ENCODE measurements at places on chromosomes 4 and X.

DNA sequence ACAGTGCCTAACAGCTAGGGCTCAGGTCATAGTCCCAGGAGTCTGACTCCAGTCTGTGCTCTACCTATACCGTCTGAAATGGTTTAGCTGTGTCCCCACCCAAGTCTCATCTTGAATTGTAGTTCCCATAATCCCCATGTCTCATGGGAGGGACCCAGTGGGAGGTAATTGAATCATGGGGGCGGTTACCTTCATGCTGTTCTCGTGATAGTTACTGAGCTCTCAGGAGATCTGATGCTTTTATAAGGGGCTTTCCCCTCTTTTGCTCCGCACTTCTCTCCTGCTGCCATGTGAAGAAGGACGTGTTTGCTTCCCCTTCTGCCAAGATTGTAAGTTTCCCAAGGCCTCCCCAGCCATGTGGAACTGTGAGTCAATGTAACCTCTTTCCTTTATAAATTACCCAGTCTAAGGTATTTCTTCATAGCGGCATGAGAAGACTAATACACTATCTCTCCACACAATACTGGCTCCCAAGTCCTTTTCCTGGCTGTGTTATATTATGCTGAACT, 110.8 kb downstream of the AFAP1 start:
- peak; percentile 20 for DNase-seq

GRCh38 chr4:89574176-89574575, 262.8 kb downstream of the SNCA start:
- DNase-seq, result no peak

DNA sequence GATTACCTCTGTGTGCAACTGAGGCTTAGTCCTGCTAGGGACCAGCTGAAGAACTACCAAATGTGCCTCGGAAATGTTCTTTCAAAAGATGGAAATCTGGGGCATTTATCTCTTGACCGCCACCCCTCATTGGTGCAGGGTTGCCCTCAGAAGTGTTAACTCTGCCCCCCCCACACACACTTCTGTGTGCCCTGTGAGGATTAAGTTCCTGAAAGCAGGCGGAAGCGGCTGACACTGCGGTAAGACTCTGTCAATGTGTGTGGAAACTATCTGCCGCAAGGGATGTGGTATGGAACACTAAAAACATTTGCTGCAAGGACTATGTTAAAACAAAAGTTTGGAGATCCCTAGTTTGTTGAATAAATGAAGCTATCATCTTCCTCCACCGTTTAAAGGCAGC, 106.9 kb upstream of the NDP start:
- DNase-seq, result no peak

- DNase-seq, result no peak
Measured at GRCh38 chrX:32150141-32150540, 1061.2 kb downstream of the DMD start.

GRCh38 chrX:146433771-146434170, 375.8 kb upstream of the CXorf51B start:
- DNase-seq, result no peak

DNA sequence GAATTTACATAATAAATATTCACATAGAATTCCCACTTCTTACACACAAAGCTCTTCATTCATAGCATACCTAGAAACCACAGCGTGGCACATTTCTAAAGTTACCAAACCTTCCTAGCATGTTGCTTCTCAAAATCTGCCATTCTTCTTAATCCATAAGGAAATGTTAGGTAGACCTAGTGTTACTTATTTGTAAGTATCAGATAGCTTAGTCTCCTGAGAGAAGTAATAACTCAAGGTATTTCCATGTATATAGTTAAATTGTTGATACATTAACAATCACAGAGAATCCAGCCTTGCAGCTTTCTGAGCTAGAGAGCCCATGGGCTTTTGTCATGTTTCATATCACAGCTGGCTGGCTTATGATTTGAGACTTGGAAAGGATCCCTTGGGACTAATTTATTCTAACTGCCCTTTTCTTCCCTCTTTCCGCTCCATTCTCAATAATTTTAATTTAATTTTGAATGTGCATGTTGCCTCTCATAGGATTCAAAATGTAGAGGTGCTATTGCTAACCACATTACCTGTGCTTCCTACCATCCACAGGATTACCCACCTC, 17.6 kb downstream of the SH3RF1 start:
- DNase-seq, result no peak

GRCh38 chr4:177519481-177520260, 77.4 kb upstream of the AGA start:
- no peak for DNase-seq

- DNase-seq, result no peak
Measured at GRCh38 chr4:3857269-3857926, 91.2 kb downstream of the ADRA2C start.

DNA sequence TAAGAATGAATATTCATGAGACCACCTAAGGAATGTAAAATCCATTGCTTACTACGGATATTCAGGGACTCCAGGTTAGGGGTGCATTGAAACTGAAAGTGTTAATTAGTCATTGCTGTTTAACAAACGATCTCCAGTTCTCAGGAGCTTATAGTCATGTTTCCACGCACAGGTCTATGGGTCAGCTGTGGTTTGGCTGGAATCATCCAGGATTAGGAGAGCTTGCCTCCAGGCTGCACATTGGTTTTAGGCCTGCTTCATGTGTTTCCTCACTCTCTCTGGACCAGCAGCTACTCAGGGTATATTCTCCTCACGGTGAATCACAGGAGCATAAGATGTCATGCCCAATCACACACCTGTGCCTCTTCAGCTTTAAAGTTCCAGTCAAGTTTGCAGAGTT, 98.9 kb downstream of the ATXN3L start:
- no peak for DNase-seq

- peak; percentile 35 for DNase-seq
Measured at GRCh38 chrX:154321594-154321993, 26.0 kb downstream of the TKTL1 start.
